Kidney glomerular epithelial cell (primary cell): ENCODE measurements at places on chromosomes 4 and X.
A peak's percentile ranks its signal among the peaks of the same experiment; 100 is the strongest.

GRCh38 chr4:133096972-133097371 lies 52.1 kb upstream of the PCDH10 start:
- DNase-seq: no peak

DNA sequence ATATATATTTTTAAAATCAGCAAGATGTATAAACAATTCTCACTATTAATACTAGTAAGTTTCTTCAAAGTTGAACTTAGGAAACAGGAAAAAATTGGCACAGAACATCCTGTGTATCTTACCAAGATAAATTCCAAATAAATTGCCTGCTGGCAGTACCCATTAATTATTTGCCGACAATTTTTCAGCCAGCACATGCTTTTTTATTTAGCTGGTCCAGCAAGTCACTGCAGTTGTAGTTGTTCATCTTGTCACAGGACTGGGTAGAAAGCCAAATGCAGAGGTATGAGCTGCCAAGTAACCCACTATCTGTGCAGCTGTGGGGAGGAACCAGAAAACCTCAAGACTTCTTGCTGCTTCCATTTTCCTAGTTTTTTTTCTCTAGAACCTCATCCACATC lies 113.4 kb downstream of the PACRGL start:
- no peak for DNase-seq

DNA sequence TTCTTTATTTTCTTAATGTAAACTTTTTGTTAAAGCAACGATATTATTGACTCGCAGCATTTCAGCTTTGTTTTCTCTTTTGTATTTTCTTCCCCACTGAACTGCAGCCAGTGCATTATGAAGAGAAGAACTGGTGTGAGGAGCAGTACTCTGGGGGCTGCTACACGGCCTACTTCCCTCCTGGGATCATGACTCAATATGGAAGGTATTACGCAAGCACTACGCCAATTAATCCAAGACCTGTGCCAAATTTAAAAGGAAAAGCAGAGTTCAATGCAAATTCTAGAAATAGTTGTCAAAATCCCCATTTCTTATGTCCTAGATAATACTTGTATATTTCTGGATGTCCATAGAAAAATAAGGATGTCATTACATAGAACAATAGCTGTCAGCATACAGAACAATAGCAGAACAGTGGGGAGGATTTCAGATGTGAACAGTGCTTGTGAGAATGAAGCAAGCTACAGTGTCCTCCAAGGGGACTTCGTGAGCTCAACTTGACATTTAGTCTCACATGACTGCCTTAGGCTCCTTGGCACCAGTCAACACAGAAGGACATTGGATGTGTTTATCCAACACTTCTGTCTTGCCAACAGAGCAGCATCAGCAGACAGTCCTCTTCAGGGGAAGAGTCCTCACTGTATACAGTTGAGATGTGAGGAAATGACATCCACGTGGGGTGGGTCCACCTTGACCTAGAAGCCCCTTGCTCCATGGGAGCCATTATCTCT lies 85.9 kb downstream of the MAOA start:
- DNase-seq: no peak

GRCh38 chr4:113639326-113639725 lies 122.2 kb downstream of the CAMK2D start:
- no peak for DNase-seq

DNA sequence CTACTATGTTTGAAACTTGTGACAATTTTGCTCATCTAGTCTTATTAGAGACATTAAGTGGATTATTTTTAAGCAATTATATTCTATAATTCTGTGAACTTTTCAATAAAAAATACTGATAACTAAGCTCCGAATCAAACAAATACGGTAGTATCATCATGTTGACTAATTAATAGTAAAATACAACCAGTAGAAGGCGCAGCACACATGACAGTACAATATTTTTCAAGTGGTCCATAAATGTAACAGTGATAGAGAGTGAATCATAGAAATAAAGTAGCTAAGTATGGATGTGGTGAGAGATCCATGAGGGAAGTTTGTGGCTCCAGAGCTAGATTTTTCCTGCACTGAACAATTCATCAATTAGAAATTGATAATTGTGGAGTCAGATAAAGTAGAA lies 666.2 kb downstream of the KCTD8 start:
- DNase-seq: no peak

- DNase-seq: no peak
Measured at GRCh38 chrX:38206036-38206435, 14.6 kb downstream of the SRPX start.

DNA sequence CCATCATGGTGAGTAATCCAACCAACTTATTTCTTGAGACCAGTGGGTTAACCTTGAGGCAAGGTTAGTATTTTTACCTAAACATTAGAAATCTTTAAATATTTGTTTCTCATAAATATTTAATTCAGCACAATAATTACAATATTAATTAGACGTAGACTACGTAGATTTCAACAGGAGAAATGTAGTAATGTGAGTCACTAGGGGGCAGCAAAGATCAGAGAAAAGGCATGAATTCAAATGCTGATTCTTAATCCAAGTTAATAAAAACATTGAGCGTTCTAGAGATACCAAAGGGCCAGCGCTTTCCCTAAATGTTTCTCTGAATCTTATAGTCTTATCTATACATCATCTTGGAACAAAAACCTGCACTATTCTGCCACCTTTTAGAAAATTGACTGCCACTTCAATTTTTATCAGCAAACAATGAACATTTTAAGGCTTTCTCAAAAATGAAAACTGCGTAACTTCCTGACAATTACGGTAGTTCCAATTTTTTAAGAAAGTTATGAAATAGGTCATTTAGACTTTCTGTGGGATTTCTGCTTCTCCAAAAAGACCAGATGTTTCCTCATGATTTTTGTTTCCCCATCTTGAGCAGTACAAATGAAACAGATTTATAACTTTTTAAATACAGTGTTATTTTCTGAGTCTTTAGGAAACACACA lies 180.7 kb downstream of the GASK1B start:
- DNase-seq: peak; percentile 81

DNA sequence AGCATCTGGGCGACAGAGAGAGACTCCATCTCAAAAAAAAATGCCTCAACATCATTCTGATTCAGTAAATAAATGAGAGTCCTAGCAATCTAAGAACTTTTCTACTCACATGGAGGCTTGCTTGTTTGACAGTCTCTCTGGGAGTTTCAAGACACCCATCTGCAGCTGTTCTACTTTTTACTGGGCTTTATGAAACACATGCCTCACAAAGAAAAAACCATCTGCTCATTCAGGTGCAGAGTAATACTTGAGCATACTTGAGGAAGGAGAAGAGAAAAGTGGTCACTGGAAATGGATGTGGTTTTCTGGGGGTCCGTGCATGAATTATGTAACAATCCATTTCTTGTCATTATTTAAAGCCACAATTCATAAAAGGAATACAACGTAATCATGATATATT lies 87.1 kb upstream of the DDX53 start:
- DNase-seq: no peak

GRCh38 chr4:122584519-122584918 lies 36.3 kb downstream of the IL21 start:
- DNase-seq: peak; percentile 73

DNA sequence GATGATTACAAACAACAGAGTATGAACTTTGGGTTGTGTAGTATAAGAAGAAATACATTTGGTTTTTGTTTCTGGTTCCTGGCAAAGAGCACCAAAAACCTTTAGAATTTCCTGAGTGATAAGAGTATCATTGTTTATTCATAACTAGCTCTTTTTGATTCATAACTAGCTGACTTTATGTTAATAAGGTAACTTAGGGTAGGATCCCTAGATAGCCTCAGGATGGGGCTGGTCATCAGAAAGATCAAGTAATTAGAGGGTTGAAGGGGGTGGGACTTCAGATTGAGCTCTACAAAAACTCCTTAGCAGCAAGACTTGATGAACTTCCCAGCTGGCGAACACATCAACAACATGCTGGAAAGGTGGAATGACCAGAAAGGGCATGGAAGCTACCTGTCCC lies 166.5 kb downstream of the SCFD2 start:
- no peak for DNase-seq

GRCh38 chr4:114780205-114780604 lies 181.6 kb downstream of the UGT8 start:
- DNase-seq: peak; percentile 8

DNA sequence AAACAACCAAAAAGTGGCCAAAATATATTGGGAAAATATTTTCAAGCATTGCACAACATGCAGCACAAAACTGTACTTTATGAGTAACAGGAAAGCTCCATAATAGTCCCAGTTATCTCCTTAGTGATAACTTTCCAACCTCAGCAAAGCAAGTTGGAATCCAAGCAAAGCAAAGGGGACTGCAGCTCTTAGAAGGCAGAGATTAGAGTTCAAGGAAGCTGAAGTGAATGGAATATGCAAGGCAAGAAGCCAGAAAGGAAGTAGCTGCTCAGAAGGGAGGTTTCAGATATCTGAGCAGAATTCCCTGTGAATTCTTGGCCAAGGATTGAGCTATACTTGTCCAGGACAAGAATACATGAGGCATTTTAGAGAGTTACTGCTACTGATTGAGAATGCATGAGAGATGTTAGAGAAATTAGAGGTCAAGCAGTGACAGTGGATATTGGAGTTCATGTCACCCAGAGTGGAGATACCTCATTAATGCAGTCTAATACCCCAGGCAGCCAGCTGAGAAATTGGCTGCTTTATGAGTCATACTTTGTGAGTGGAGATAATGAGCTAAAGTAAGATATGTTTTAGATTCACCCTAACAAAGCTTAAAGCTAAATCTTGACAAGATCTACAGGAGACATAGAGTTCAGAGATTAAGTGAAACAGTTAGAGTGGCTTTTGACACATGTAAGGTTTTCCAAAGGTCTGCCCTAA lies 102.8 kb downstream of the INPP4B start:
- no peak for DNase-seq

- no peak for DNase-seq
Measured at GRCh38 chr4:105246712-105247111, 100.0 kb downstream of the TET2 start.

GRCh38 chr4:121191361-121191760 lies 27.2 kb upstream of the TNIP3 start:
- DNase-seq: no peak

DNA sequence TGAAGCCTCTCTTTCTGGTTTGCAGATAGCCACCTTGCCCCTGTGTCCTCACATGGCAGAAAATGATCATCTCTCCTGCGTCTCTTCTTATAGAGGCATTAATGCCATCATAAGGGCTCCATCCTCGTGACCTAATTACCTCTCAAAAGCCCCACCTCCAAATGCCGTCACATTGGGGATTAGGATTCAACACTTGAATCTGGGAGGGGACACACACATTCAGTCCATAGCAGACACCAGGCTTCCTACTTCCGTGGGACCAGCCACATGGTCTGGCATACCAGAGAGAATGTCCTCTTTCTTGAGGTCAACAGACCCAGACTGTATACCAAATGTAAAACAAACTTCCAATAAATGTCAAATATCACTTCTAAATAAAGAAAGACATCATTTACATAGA lies 82.3 kb upstream of the S100G start:
- no peak for DNase-seq

DNA sequence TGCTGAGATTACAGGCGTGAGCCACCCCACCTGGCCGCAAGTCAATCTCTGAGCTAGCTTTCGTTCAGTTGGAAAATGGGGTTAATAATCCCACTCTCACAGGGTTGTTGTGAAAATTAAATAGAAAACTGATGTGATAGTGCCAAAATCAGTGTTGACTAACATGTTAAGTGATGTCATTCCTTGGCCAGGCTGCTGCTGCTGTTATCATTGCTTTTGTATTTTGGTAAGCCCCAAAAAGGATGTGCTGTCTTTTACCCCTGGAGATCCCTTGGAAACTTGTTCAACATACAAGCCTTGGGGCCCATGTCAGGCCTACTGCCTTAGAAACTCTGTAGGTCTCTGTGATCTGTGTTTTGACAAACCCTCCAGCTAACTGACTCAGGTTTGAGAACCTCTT lies 106.3 kb downstream of the AFF1 start:
- no peak for DNase-seq

GRCh38 chr4:184706453-184706852 lies 27.4 kb downstream of the CENPU start:
- no peak for DNase-seq

DNA sequence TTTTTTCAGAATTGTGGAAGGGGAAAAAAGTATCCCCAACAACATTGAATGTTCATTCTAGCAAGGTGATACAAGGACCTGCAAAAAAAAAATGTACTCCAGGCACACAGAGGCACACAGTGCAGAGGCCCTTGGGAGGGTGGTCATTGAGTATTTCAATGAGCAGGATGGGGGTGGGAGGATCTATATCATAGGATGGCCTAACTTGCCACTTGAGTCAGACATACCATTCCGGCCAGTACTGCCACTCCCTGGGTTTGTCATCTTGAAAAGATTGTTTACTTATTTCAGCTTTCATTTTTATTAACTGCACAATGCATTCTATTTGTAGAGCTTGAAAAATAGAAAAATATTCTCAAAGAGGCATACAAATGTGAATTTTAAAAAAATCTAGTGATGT lies 18.7 kb downstream of the ZNF595 start:
- DNase-seq: no peak

DNA sequence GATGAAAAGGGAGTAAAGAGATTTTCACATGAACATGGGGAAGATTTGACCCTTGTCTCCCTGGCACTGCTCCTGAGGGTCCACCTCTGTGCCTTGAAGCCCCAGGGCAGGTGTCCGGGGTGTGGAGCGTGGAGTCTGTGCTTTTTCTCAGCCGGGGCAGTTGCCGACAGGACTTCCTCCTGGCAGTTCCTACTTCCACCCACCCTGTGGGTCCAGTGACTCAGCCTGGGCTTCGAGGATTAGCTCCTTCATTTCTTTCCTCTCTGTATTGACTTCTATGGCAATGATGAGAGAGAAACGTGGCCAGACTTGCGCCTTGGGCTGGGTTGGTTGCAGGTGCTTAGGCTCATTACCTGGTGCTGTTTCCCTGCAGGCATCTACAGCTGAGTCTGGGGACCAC lies 35.9 kb upstream of the CLCN4 start:
- no peak for DNase-seq

DNA sequence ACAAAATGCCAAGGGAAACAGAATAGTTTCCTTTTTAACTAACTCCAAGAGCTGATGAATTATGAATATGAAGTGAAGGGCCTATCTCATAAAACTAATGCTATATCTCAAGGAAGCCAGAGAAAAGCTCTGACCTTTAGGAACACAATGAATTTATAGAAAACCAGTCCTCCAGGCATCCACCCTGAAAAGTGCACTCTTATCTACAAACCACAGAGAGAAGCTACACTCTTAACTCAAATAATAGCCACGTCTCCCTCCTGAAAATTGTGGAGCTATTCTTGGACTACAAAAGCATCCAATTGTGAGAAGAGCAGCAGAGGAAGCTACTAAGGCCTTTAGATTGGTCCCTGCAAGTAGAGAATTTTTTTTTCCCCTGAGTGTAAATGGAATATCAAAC lies 253.9 kb downstream of the IL15 start:
- DNase-seq: no peak

DNA sequence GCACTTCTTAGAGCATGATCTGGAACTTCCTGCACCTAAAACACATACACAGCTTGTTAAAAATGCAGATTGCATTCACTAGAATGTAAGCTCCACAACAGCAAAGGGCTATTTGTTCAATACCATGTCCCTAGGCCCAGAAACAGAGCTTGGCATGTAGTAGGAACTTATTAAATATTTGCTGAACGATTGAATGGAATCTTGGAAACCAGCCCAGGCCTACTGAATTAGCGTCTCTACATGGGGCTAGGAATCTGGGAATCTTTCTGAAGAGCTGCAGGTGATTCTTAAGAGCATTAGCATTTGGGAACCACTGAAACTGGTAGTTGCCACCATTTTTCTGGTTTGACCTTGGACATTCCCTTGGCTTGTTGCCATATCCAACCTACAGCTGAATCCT lies 234.1 kb downstream of the STIM2 start:
- DNase-seq: no peak
